ENCODE measurements at places on chromosomes 13 and 19.

DNA sequence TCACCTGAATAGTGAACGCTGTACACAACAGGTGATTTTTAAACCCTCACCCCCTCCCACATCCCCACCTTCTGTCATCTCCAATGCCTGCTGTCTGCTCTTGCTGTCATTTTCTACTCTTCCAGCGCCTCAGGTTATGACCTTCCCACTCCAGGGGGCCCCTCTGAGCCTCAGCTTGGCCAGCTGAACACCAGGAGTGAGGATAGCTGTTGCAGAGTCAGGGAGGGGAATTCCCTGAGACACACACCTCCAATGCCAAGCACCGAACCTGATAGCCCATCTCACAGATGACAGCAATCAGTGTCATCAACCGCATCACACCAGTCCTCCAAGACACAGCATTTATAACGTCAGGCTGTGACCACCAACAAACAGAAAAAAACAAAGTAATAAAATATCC lies 193.5 kb downstream of the ZNF536 start:
- DNase-seq = no peak

- no peak for DNase-seq
Observed at GRCh38 chr13:69641773-69642172, 465.9 kb upstream of the ATXN8OS start.

GRCh38 chr13:110014719-110015118 lies 228.3 kb upstream of the IRS2 start:
- no peak for DNase-seq

GRCh38 chr19:42325896-42326771 lies 699 bp downstream of the MEGF8 start:
- DNase-seq = peak; percentile 54

GRCh38 chr13:79482281-79482970 lies 1.5 kb downstream of the NDFIP2 start:
- peak; percentile 15 for DNase-seq

DNA sequence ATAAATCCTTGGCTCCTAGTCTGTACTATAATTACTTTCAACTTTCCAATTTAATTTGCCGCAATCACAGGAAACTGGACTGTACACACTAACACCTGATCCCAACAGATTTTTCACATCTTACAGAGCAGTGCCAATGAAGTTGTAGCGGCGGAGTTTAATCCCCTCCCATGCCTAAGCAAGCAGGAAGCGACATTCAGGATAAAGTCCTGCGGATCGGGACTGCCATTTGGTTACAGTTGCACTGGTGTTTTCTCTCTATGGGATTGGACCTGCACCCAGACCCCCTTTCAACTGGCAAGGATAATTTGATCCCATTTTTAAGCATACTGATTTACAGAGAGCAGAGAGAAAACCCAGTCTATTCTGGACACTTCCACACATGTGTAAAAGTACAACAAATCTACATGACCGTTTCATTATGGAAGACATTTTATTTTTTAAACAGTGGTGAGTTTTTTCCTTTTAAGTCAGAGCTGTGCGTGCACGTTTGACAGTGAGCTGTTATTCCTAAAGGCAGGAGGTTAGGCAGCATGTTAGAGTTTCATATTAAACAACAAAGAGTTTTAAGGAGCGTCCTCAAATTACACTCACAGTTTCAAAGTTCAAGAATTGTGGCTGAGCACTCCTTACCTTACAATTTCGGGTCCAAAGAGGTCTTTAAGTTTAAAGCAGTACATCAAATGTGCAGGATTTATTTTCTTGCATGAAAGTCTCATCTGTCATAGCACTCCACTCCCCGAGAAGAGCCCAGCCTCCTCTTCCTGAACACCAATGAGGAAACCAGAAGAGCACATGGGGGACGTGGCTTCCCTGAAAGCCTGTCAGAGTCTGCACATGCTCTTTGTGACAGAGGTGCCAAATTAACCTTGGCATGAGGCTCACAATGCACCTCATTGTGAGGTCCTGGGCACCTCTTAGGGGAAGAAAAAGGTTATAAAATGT lies 141.6 kb upstream of the RFC3 start:
- DNase-seq = no peak

- DNase-seq = no peak
Observed at GRCh38 chr19:49421039-49421877, 2.0 kb downstream of the PTH2 start.

DNA sequence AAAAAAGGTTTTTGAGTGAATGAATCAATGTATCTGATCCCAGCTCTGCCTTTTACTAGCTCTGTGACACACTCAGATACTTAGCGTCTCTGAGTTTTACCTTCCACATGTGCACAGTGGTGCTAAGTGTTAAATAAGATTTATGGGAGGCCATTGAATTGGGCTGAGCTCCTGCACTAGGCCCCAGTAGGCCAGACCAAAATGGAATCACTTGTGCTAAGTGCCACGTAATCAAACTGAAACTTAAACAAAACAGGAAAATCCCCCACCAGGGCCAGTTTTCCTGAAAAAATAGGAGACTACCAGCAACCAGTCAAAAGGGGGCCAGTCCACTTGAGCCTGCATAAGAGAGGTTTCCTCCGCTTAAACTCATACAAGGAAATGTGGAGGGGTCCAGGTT lies 40.9 kb downstream of the GJA3 start:
- no peak for DNase-seq

- DNase-seq = peak; percentile 14
Observed at GRCh38 chr13:44231786-44232516, 141.7 kb upstream of the SERP2 start.

- DNase-seq = peak; percentile 26
Observed at GRCh38 chr19:48194041-48194843, 23.8 kb downstream of the ZSWIM9 start.

DNA sequence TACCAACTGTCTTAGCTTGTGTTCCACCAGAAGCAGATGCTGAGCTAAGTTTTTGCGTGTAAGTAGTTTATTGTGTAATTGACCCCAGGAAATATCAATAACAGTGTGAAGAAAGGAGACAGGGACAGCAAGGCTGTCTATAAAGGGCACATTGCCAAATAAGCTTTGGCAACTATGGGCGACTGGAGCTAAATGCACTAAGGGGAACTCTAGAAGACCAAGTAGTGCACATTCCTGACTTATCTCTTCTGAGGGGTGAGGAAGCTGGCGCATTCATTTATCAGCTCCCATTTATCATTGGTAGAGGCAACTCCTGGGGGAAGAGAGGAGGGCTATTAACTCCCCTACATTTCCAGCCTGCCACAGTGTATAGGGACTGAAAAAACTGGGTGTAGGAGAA lies 135.0 kb downstream of the DLEU7 start:
- no peak for DNase-seq

GRCh38 chr13:49760558-49760957 lies 31.9 kb downstream of the KPNA3 start:
- no peak for DNase-seq

- peak; percentile 30 for DNase-seq
Observed at GRCh38 chr19:12194827-12195731, 32.2 kb downstream of the ZNF136 start.

DNA sequence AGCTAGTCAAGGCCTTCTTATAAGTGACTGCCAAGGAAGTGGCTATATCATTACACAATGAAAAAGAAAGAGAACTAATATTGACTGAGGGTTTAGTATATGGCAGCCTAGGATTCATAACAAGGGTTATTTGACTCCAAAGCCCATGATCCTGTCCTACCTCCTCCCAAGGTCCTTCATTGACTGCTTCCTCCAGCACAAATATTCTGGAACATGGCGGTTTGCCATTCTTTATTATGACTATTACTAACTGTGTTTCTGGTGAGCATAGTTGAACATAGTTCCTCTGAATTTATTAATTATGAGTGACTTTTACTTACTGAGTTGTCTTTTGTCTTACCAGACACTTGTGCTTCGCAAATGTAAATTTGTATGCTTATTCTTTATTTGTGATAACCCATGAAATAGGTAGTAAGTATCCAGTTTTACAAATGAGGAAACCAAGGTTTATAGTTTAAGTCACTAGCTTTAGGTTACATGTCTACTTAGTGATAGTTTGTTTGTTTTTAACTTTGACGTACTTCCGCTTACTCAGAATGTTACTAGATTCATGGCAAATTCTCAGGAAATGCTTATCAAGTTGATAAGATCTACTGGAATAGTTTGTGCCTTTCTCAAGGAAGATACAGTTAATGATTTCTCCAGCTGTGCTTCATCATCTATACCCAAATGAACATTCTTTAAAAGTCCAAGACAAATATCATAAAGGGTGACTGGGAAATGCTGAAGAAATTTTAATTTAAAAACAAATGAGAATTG lies 15.5 kb upstream of the DCLK1 start:
- no peak for DNase-seq

DNA sequence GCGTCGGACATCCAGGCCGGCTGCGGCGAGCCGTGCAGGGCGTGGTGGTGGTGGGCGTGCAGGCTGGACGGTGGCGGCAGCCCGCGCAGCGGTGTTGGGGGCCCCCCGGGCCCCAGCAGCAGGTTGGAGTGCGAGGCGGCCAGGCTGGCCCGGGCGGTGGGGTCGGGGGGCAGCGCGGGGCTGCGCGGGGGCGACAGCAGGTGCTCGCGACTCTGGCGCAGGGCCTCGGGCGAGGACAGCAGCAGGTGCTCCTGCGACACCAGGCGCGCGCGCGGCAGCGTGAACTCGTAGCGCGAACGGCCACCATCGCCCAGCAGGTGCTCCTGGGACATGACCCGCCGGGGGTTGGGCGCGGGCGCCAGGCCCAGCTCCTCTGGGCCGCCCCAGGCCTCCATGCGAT lies 9.8 kb downstream of the SHISA7 start:
- DNase-seq = no peak

- DNase-seq = no peak
Observed at GRCh38 chr13:113327391-113327765, 30.3 kb downstream of the LAMP1 start.

DNA sequence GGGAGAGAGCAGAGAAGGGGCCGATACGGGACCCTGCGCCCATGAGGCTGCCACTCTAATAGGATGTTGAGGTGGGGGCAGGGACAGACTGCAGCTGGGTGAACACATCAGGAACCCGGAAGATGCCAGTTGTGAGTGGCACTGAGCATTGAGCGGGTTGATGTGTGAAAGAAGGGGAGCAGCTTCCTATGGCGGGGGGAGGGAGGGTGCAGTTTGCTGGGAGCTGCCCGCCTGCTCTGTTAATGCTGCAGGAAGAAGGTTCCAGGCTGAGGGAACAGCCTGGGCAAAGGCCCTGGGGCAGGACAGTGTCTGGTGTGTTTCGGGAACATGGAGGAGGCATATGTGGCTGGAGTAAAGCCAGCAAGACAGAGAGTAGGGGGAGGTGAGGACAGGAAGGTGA lies 29.8 kb downstream of the DNM2 start:
- DNase-seq = no peak

DNA sequence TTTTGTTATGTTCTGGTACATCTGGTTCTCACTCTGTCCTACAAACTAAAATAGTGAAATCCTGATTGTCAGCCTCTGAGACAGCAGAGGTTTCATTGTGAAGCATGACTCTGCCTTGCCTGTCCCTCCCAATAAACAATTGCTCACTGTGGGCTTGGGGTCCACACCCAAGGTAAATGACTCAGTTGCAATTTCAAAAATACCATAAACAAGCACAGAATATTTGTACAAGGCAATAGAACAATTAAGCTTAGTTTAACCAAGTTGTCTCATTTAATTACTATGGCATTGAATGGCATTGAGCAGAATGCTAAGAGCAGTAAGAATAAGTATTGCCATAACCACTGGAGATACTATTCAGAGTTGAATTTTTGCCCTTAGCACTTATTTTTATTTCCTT lies 353.6 kb downstream of the SPRY2 start:
- no peak for DNase-seq

DNA sequence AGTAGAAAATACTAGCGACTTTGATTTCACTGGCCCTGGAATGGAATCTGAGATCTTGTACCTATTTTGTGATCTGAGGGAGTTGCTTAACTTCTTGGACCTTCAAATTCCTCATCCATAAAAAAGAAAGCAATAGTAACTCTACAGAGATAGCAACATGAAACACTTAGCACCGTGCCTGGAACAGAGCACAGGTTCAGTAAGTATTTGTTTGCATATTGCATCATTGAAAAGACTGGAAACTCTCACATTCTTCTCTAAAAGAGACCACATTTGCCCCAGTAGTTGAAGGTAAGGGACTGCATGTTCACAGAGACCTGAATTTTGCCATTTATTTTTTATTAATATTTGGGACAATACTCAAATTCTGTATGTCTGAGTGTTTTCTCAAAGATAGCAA lies 358.1 kb downstream of the COG6 start:
- no peak for DNase-seq

GRCh38 chr13:108383667-108384066 lies 114.1 kb downstream of the TNFSF13B start:
- DNase-seq = no peak

- no peak for DNase-seq
Observed at GRCh38 chr13:33345842-33346241, 60.3 kb upstream of the STARD13 start.

GRCh38 chr13:99122171-99122570 lies 78.5 kb upstream of the UBAC2 start:
- DNase-seq = no peak

DNA sequence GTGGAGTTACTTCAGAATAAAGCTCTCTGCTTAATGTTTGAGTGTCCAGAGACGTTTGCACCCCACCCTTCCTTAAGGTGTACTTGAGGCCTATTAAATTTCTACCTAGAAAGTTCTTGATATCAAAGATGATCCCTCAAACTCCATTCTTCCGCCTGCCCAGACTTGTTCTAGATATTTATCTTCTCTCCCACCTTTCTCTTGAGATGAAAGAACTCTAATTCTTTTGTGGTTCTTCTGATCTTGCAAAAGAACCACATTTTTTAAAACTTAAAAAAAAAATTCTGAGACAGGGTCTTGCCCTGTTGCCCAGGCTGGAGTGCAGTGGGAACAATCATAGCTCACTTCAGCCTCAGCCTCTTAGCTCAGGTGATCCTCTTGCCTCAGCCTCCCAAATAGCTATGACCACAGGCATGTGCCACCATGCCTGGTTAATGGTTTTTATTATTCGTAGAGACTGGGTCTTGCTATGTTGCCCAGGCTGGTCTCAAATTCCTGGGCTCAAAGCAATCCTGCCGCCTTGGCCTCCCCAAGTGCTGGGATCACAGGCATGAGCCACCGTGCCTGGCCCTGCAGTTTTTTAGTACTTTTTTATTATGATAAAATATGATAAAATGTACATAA lies 94.3 kb downstream of the SIPA1L3 start:
- DNase-seq = no peak

DNA sequence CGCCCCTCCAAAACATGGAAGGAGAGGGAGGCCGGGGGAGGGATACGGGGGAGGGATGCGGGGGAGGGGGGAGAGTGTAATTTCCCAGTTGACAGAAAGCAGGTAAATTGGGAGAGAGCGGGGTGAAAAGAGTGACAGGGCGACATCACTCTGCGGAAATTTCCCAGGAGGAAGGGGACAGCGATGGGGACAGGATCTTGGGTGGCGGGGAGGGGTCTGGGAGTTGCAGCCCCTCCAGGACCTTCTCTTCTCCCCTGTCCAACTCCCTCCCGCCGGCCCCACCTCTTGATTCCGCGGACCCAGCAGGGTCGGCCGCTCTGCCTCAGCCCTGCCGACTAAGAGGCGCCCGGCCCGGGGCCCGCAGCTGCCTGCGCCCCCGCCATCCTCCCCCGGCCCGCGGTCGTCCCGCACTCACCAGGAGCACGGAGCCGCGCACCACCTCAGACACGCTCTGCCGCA lies 108.0 kb upstream of the DOCK9 start:
- no peak for DNase-seq
